ENCODE measurements at places on chromosomes 5 and 9. TPM values are rescaled to one million over a fixed set of nuclear protein-coding genes. Genes with fewer than 3 reads are reported as not detected.

Gene TEK
- 29.3 TPM for total RNA-seq

Gene MVB12B
- total RNA-seq = 20.7 TPM

Gene PSAT1
- total RNA-seq = 4.0 TPM

Gene ACER2
- 4.9 TPM for total RNA-seq

Gene PALM2AKAP2
- total RNA-seq = 37.7 TPM

Gene EMB
- 18.9 TPM for total RNA-seq

Gene AMBP
- 1.2 TPM for total RNA-seq

Gene TRIP13
- 3.3 TPM for total RNA-seq

Gene POC5
- total RNA-seq = 10.7 TPM

Gene RGS7BP
- 3.3 TPM for total RNA-seq

- H3K27ac ChIP-seq = no peak overlapping the region
- no peak for DNase-seq
- H3K4me3 ChIP-seq = no peak overlapping the region
- H3K36me3 ChIP-seq = no peaks in the 10 kb centered on the region
- no peaks in the 10 kb centered on the region for H3K27me3 ChIP-seq
- H3K4me1 ChIP-seq = peaks cover 4% of the 10 kb centered on the region
These were observed 35.3 kb upstream of the NFIL3 start for GRCh38 chr9:91458906-91459305.

GRCh38 chr5:40495237-40495635 is 184.5 kb upstream of the PTGER4 start:
- H3K36me3 ChIP-seq = no peaks in the 10 kb centered on the region
- no peak overlapping the region for H3K27ac ChIP-seq
- no peaks in the 10 kb centered on the region for H3K4me1 ChIP-seq
- H3K27me3 ChIP-seq = no peaks in the 10 kb centered on the region

- H3K27ac ChIP-seq = no peak overlapping the region
- no peak for DNase-seq
- H3K36me3 ChIP-seq = no peaks in the 10 kb centered on the region
- H3K4me1 ChIP-seq = no peaks in the 10 kb centered on the region
These were observed 14.8 kb downstream of the GGTA1 start for GRCh38 chr9:121484651-121485446.

- H3K4me3 ChIP-seq = no peak overlapping the region
- peak; percentile 94 for DNase-seq
- no peak overlapping the region for H3K27ac ChIP-seq
- H3K4me1 ChIP-seq = no peaks in the 10 kb centered on the region
- no peaks in the 10 kb centered on the region for H3K27me3 ChIP-seq
These were observed 553.3 kb downstream of the CCDC171 start for GRCh38 chr9:16106021-16106571.

DNA sequence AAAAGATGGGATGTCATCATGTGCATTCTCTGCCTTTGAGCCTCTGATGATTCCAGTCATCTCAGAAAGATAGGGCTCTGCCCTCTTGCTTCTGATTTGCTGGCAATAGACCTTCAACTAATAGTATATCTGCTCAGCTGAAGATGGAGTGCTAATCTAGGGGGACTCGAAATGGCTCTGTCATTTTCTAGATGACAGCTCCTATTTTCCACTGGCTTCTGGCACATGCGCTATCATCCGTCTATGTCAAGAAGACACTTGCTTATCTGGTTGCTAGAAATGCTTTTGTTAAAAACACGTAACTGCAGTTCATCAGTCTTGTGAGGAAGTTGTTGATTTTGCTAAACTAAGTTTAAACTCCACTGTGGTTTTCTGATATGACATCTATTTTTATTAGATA is 265.5 kb upstream of the ZNF608 start:
- H3K27ac ChIP-seq = no peak overlapping the region
- H3K27me3 ChIP-seq = no peaks in the 10 kb centered on the region
- no peak overlapping the region for H3K4me3 ChIP-seq
- peaks cover 16% of the 10 kb centered on the region for H3K4me1 ChIP-seq

- peaks cover 7% of the 10 kb centered on the region for H3K36me3 ChIP-seq
- H3K4me3 ChIP-seq = no peak overlapping the region
- no peaks in the 10 kb centered on the region for H3K27me3 ChIP-seq
- no peak overlapping the region for H3K27ac ChIP-seq
These were observed 276.2 kb upstream of the POU5F2 start for GRCh38 chr5:94017579-94017978.

GRCh38 chr5:93621327-93621798 is 38.3 kb downstream of the NR2F1 start:
- H3K4me3 ChIP-seq = peak overlapping the region; percentile 53
- H3K27ac ChIP-seq = peak overlapping the region; percentile 85
- H3K36me3 ChIP-seq = no peaks in the 10 kb centered on the region
- H3K27me3 ChIP-seq = peaks cover 14% of the 10 kb centered on the region
- peak; percentile 93 for DNase-seq

DNA sequence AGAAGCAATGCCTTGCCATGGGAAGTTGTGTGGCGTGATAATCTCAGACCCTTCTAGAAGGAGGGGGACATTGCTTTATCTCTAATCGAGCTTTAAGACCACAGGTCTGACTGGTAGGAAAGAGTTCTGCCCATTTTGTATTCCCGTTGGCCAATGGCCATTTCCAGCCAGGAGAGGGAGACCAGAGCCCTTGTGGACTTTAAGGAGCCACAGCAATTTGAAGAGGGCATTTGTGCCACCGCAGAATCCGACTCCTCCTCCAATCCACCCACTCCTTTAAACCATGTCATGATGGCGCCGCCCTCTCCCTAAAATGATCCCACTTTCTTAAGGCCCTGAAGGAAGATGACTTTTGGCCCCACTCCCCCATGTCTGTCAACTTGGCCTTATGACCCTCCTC is 560.5 kb upstream of the ADAMTS16 start:
- no peak overlapping the region for H3K27ac ChIP-seq
- H3K36me3 ChIP-seq = no peaks in the 10 kb centered on the region
- no peaks in the 10 kb centered on the region for H3K27me3 ChIP-seq

DNA sequence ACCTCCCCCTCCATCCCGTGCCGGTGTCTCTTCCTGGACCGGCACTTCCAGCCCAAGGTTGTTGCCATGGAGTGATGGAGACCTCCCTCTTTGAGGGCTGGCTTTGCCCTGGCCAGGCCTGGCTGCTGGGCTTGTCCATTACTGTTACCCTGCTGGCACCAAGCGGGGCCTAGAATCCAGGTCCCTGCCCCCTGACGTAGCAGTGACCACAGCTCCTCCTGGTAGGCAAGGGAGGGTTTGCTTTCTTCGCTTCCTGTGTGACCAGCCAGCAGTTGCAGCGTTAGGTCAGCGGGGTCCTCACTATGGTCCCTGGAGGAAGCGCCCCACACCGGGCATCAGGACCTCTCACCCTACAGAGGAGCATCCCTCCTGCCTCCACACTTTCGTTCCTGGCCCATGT is 146.7 kb upstream of the COL5A1 start:
- H3K4me1 ChIP-seq = peaks cover 16% of the 10 kb centered on the region
- H3K27ac ChIP-seq = no peak overlapping the region
- H3K4me3 ChIP-seq = no peak overlapping the region
- no peak for DNase-seq

- DNase-seq = no peak
- no peak overlapping the region for H3K27ac ChIP-seq
- H3K36me3 ChIP-seq = no peaks in the 10 kb centered on the region
- no peaks in the 10 kb centered on the region for H3K27me3 ChIP-seq
These were observed 97.6 kb downstream of the ARSB start for GRCh38 chr5:78887384-78888118.

DNA sequence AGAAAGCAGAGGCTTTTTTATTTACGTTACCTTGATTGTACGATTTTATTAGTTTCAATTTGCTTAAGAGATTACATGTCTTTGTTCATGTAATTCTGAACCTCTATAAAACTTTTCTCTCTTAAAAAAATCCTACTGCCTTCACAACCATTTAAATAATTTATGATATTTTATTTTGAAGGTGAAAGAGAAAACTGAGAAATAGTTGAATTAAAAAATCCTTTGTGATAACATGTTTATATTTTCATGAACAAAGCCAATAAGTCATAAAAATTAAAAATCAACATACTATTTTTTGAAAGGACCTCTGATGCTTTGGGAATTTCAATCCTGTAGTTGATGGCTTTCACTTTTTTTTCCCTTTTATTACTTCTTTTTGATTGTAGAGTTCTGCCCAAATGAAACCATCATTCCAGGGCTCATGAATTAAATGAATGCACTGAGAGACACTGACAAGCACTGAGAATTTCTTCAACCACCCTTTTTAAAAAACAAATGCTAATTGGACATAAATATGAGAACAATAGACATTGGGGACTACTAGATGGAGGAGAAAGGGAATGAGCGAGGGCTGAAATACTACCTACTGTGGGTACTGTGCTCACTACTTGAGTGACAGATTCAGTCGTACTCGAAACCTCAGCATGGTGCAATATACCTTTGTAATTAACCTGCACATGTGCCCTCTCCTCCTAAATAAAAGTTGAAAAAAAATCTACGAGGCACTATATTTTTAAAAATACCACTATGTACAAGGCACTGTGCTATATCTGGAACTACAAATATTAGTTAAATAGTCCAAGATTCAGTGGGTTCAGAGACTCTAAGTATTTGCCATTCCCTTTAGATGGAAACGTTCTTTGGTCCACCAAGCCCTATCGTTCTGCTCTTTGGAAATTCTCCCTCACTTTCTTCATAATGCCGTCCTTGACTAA is 5.9 kb downstream of the CDKN2A start:
- H3K27ac ChIP-seq = no peak overlapping the region
- no peak overlapping the region for H3K4me3 ChIP-seq
- peaks cover 90% of the 10 kb centered on the region for H3K27me3 ChIP-seq

GRCh38 chr9:98186236-98186635 is 6.2 kb downstream of the CORO2A start:
- H3K4me3 ChIP-seq = no peak overlapping the region
- H3K27ac ChIP-seq = no peak overlapping the region
- no peak for DNase-seq
- H3K4me1 ChIP-seq = no peaks in the 10 kb centered on the region
- H3K27me3 ChIP-seq = no peaks in the 10 kb centered on the region
- no peaks in the 10 kb centered on the region for H3K36me3 ChIP-seq

GRCh38 chr5:96113170-96113939 is 151.7 kb upstream of the ELL2 start:
- no peak overlapping the region for H3K4me3 ChIP-seq
- H3K36me3 ChIP-seq = no peaks in the 10 kb centered on the region
- DNase-seq = no peak
- no peaks in the 10 kb centered on the region for H3K4me1 ChIP-seq
- no peaks in the 10 kb centered on the region for H3K27me3 ChIP-seq

Data from lung (tissue), 17 donors.